Caki2 (cell line): ENCODE measurements at places on chromosomes 1 and 21. TPM values are rescaled to one million over a fixed set of nuclear protein-coding genes. Genes with fewer than 3 reads are reported as not detected.

GRCh38 chr1:237873487-237874211, 17.1 kb downstream of the ZP4 start:
- DNase-seq = peak; percentile 91

- DNase-seq = peak; percentile 55
Measured at GRCh38 chr1:193767886-193768285, 581.5 kb upstream of the B3GALT2 start.

NEXN gene
- 1.7 and 1.8 TPM in 2 replicates for total RNA-seq

DIO1 gene
- 0.27 and 18.9 TPM in 2 replicates for total RNA-seq

- no peak for DNase-seq
Measured at GRCh38 chr1:73044241-73045036, 762.1 kb upstream of the NEGR1 start.
